Fibroblast of skin of back (primary cell): ENCODE measurements at places on chromosomes 11 and 22.

- no peak for DNase-seq
These were observed 27.8 kb upstream of the THY1 start for GRCh38 chr11:119450590-119451326.

- no peak for DNase-seq
These were observed 21.2 kb upstream of the ELF5 start for GRCh38 chr11:34534826-34535225.

GRCh38 chr11:43359422-43359818 is 700 bp downstream of the TTC17 start:
- peak; percentile 18 for DNase-seq

DNA sequence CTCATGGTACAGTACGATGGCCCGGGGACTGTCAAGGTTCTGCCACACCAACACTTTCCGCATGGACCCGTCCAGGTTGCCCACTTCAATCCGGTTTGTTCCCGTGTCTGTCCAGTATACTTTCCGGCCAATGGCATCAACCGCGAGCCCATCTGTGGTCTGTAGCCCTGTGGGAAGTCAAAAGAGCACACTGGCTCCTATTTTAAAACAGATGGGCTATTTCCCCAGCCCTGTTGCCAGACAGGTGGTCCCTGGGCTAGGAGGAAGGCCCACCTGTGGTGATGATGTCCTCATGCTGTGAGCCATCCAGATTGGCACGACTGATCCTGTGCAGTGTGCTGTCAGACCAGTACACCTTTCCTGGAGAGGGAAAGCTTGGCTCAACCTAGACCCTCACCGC is 30.4 kb upstream of the CKAP5 start:
- no peak for DNase-seq

DNA sequence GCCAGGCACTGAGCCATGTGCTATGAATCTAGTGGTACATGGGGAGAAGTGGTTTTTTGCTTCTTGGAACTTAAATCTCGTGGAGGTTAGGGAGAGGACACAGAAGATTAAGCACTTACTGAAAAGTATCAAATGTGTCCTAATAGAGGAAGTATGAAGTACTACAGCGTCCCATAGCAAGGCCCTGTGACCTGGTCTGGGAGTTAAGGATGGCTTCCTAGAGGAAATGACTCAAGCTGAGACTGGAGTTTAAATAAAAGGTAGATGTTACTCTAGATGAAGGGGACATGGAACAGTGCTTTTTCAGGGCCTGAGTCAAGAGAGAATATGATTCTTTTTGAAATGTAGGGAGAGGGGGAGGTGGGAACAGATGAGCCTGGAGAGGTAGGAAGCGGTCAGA is 202.9 kb downstream of the GRIK4 start:
- DNase-seq: no peak

GRCh38 chr11:100689141-100689540 is 2.1 kb downstream of the ARHGAP42 start:
- no peak for DNase-seq

DNA sequence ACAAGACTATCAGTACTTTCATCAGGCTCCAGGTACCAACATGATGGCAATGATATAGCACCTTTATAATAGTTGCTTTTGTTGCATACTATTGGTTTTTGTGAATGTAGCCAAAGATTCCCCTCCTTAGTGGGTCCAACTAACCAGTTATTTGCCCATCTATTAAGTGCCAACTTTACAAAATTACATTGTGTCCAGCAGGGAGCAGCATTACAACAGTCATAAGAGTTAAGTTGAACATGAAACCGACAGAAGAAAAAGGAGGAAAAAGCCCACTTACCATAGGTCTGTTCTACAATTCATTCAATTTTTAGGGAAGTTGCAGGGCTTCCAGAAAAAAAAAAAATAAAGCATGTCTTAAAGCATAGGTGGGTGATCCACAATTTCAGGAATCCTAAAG is 21.6 kb downstream of the IMMP1L start:
- DNase-seq: peak; percentile 66
